ENCODE measurements at places on chromosomes 6 and 20.

- no peak for DNase-seq
Measured at GRCh38 chr6:45597424-45597823, 219.7 kb upstream of the SUPT3H start.

GRCh38 chr6:43361269-43361668, 8.2 kb downstream of the ZNF318 start:
- no peak for DNase-seq

GRCh38 chr20:54263116-54263690, 55.3 kb downstream of the PFDN4 start:
- DNase-seq = no peak

DNA sequence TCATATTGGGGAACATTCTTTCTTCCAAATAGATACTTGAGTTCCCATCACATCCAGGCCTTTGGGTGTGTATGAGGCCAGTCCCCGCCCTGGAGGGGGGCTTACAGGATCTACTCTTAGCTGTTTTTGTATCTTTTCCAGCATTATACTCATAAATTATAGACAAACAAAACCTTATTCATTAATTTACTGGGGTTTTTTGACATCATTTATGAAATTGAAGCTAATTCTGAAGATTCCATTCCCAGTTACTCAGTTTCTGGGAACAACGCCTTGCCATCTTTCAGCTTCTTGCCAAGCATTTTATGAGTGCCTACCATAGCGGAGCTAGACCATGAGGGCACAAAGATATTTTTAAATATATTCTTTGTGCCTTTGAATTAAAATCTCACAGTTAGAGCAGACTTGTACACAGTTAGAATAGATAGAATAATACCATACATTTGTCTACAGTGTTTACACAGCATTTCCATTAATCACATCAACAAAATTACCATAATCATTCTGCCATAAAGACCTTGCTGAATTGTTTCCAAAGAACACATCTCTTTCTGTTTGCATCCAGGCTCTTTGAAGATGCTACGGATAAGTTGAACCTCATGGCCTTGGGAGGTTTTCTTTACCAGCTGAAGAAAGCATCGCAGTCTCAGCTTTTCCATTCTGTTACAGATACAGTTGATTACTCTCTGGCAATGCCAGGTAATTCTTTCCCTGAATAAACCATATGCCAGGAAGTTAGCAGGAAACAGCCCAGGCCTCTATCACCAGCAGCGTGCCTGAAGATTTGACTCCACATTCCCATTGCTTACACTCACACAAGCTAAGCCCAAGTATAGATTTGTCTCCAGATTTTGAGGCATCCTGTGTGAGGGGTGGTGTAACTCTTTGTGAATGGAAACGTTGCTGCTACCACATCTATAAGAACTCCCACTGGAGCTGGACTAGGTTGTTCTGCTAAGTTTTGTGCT, 75.4 kb upstream of the PBOV1 start:
- DNase-seq = no peak

GRCh38 chr6:35461270-35461669, 6.9 kb upstream of the RPL10A start:
- no peak for DNase-seq

- no peak for DNase-seq
Measured at GRCh38 chr20:49160057-49160929, 27.8 kb downstream of the STAU1 start.

DNA sequence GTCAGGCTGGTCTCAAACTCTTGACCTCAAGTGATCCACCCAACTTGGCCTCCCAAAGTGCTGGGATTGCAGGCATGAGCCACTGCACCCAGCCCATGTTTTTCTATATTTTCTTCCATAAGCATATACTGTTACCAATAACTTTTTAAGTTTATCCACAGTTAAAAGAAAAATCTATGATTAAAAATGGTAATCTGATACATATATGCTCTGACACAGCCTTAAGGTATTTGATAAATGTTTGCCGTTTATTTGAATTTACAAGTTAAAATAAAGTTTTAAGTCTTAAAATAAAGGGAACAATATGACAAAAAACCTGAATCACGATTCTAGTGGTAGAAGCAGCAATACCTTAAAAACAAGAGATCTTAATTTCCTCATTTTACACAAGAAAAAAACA, 5.2 kb downstream of the STK38 start:
- no peak for DNase-seq

- no peak for DNase-seq
Measured at GRCh38 chr20:48866936-48867335, 39.1 kb upstream of the PREX1 start.
